ENCODE measurements at places on chromosomes 13 and 19.

DNA sequence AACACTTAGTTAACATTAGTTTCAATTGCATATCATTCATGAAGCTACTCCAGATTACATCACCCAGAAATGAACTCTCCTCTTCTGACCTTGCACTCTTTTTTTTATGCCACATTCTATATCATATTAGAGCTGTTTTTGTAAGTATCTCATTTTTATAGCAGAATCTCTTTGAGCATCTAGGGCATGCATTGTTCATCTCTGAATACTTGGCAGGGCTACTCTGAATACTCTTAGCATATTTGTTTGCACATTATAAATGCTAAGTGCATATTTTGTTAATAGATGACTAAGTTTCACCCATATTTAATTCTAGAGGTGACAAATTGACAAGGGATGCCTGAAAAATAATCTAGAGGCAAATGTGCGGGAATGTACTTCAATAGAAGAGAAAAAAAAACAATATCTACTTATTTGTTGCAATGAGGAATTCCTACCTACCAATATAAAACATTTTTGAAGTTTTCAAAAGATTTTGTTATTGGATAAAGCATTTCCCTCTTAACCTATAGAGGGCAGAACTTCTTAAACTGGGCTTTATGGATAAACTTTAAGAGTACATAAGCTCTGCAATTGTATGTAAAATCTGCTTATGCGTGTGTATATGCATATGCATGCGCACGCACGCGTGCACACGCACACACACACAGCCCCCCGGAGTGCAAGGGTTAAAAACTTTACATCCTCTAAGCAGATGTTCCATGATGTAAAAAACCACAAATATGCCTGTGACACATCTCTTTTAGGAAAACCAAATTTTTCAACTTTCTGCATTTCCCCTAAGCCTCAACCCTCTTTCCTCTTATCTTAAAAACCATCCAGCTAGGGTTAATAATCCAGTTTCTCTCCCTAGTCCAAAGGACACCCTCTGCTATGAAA is 73.0 kb upstream of the OXGR1 start:
- no peak for DNase-seq

GRCh38 chr13:64928696-64929499 is 2301.2 kb downstream of the PCDH9 start:
- DNase-seq: no peak

- DNase-seq: no peak
Observed at GRCh38 chr13:32334671-32335070, 19.4 kb downstream of the BRCA2 start.

GRCh38 chr19:45677351-45678230 is 9.6 kb downstream of the GIPR start:
- DNase-seq: peak; percentile 69

GRCh38 chr19:7109678-7110289 is 40.3 kb downstream of the ZNF557 start:
- no peak for DNase-seq

DNA sequence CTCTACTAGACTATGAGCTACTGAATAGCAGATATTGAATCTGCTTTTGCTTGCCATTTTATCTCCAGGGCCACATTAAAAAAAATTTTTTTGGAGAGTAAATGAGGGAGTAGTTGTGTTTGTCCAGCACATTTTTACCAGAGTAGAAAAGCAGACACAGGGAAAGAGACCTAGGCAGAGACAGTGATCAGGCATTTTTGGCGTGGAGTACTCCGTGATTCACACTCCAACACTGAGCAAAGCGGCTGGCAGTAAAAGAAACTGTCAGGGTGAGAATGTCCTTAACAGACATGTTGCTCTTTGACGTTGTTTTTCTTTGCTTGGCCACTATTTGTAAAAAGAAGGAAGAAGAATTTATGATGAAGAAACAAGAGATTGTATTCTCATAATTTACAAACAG is 304.0 kb downstream of the TDRD3 start:
- no peak for DNase-seq

GRCh38 chr13:72437458-72437857 is 290.0 kb downstream of the MZT1 start:
- no peak for DNase-seq

DNA sequence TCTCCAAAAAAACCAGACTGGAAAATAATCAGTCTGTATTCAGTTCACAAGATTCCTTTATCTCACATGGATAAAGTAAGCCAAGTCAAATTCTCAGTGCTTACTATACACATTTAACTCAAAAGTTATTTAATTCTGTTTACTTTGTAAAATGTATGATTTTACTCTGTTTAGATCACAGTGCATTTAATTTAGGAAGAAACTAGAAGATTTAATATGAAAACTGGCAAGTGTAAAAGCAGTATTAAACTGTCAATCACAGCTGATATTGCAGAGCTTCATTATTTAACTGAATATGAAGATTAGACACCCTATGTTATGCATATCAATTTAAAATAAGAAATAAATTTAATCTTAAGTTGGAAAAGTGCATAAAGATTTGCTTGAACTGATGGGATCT is 78.0 kb downstream of the DACH1 start:
- no peak for DNase-seq

DNA sequence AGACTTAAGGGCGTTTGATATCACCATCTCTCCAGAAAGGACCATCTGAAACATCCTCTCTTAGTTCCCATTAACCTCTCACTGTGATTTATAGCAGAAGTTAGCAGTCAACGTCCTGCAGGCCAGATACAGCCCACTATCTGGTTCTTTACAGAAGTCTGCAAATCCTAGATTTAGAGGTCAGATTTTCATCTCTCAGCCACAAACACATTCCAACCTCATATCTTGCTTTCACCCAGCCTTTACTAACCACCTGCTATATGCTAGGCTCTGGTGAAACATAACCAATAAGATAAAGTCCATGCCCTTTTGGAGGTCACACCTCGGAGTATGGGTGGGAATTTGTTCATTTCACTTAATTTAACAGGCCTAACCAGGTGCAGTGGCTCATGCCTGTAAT is 76.8 kb upstream of the CACNA1A start:
- DNase-seq: no peak

DNA sequence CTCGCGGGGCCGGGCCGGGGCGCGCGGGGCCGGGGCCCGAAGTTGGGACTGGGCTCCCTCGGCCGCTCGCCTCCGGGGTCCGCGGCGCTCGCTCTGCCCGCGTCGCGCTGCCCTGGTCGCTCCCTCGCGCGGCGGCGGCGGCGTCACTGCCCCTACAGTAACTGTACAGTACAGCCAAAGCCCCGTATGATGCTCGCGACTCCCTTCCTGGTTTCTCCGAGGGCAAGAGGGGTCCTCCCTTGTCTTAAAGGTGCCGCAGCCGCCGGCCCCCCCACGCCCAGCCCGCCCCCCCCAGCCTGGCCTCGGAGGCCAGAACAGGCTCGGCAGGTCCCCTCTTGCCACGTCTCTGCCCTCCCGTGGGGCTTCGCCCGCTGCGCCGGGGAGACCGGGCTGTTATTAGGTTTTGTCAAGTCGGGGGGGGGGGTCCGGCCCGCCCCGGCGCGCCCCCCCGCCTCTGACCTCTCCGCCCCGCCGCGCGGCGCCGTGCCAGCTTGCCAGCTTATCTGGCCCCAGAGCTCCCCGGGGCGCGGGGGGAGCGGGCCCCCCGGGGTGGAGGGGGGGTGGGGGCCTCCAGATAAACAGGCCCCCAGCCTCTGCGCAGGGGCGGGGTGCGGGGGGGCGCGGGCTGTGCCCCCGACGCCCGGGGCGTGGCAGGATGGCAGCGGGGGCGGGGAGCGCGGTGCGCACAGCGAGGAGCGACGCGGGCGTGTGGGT is at the start of gene ZBTB7A:
ZBTB7A (minus strand) TSS at position 218 of the 714 bp plus-strand sequence. CDS start 11,667 bp downstream, outside the sequence.
- peak; percentile 62 for DNase-seq

DNA sequence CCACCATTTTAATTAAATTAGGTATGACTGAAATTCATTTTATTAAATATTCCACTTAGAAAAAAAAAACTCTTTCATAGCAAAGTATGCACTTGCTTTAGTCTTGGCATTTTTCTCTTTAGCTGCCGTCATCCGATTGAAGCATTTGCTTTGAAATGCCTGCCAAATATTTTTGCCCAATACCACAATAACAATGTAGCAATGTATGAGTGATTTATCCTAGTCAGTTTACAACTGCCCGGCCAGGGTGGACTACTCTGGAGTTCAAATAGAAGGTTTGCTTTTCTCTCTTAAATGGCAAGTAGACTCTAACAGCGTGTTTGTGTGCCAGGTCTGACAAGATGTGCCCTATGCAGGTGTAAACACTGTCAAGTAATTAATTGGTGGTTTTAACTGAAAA is 675.3 kb upstream of the SGCG start:
- DNase-seq: no peak

GRCh38 chr19:56896095-56896494 is 55.6 kb upstream of the PEG3 start:
- DNase-seq: no peak

GRCh38 chr19:13573056-13573667 is 66.9 kb upstream of the CACNA1A start:
- no peak for DNase-seq

DNA sequence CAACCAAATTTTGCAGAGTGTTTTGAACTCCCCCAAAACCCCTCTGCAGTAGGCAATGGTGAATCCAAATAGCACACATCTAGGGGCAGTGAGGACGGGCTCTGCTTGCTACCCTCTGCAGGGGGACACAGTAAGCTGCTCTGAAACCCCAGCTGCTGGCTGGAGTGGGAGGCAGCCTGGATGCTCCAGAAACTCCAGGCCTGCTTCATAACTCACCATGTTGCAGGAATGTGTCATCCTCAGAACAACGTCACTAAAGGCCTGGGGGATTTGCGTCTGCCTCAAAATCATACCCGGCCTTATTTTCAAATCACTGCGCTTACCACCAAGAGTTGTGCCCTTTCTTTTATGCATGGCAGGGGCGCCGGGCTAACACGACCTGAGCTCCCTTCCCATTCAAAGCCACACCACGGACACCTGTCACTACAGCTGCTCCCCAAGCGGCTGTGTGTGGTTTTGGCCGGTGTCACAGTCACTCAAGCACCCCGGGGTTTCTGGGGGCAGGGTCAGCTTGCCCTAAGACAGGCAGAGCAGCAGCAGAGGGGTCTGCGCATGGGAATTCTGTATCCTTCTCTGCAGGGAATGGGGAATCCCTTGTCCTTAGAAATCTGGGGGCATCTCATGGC is 93.9 kb downstream of the TSHZ3 start:
- DNase-seq: no peak

GRCh38 chr19:50823389-50824042 is at the start of gene KLK1:
Gene KLK1 (minus strand): TSS chr19:50823787. CDS start chr19:50823748, 39 bp downstream.
- DNase-seq: no peak

DNA sequence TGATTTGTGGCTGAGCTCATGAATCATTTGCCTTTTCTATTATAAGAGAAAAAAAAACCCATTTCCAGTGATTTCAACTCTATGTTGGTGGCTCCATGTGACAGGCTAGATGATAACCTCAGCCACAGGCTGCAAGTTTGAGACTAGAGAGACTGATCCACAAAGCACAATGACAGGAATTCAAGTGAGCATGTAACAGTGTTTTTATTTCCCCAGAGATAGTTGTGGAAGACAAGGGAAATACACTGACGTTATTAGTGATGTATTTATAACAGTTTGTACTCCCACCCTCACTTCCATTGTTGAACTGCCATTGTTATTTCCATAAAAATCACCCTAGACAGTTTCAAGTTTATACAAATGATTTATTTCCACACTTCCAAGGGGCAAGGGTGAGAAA is 27.9 kb upstream of the EDNRB start:
- no peak for DNase-seq

DNA sequence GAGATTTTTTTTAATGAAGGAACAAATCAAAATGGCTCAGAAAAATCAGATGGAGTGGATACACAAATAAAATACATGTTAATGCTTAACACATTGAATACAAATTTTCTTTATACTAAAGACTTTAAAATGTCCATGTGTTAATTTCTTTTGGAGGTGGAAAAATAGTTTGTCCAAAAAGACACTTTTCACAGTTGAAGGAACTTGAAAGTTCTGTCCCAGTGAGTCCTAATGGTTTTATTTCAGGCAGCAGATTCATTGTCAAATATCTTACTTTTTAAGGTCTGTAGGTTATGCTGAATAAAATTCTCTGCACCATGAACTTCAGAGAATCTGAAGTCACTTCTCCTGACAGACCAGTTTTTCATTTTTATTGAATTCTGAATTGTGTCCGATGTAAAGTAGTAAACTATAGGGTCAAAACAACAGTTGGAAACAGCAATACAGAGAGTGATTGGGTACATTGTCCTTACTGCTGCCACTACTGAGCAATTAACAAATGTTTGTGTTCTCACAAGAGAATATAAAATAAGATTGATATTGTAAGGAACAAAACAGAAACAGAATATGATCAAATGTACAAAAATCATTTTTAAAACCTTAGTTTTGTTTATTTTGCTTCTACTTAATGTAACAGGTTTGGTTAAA is 1.6 kb downstream of the LPAR6 start:
- DNase-seq: no peak

DNA sequence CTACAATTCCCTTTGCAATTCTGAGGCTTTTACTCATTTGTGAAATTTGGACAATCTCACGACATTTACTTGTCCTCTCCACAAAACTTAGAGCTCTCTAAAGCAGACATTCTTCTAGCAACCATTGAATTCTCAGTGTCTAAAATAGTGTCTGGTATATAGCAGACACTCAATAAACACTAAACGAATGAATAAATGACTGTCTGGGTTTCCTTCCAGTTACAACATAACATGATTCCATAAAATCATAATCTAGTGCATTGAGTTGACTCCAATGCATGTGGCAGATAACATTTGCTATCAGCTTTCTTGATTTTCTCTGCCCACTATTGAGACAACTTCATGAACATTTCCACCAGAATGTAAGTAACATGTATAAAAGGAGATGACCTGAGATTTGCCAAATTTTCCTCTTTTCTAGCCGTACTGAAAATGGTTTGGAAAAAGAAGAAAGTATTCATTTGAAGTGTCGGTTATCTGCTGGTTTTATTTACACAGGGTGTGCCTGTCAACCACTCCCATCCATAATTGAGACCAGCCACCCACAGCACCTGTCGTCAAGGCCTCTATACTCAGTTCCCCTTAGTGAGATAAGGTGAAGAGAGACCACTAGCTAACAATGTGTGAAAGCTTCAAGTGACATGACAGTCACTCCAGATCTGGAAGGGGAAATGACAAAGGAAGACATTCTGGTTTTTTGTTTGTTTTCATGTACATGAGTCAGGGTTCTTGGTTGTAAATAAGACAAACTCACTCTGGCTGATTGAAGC is 4.8 kb upstream of the SERP2 start:
- DNase-seq: no peak

- no peak for DNase-seq
Observed at GRCh38 chr19:36266375-36266961, 51.6 kb downstream of the ZNF146 start.

GRCh38 chr19:4536798-4537197 is 1.8 kb upstream of the PLIN5 start:
- DNase-seq: no peak

DNA sequence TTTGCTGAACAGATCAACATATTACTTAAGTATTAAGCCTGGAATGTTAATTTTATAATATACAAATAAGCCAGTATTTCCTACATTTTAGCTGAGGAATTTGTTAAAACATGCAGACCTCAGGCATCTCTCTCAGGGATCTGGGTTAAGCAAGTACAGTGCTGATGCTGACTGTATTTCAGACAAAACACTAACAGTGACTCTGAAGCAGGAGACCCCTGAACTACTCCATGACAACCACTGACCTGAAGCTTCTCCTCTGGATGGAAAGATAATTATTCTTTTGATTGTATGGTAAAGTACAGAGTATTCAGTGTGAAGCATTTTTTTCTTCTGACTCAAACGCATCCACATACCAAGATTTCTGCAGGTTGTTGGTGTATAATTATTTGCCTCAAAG is 680.8 kb downstream of the LIG4 start:
- DNase-seq: no peak

- no peak for DNase-seq
Observed at GRCh38 chr13:31950111-31950815, 81.3 kb upstream of the FRY start.
